NCI-H1694 treated with DMSO at 0.1 percent for 48 hours (cell line): ENCODE measurements at places on chromosomes 13 and 19.

- DNase-seq = no peak
Observed at GRCh38 chr19:10727685-10728201, 9.9 kb downstream of the DNM2 start.

- DNase-seq = peak; percentile 99
Observed at GRCh38 chr19:35740423-35741202, 1.6 kb downstream of the IGFLR1 start.

- no peak for DNase-seq
Observed at GRCh38 chr19:18307271-18307681, 15.6 kb downstream of the LSM4 start.

DNA sequence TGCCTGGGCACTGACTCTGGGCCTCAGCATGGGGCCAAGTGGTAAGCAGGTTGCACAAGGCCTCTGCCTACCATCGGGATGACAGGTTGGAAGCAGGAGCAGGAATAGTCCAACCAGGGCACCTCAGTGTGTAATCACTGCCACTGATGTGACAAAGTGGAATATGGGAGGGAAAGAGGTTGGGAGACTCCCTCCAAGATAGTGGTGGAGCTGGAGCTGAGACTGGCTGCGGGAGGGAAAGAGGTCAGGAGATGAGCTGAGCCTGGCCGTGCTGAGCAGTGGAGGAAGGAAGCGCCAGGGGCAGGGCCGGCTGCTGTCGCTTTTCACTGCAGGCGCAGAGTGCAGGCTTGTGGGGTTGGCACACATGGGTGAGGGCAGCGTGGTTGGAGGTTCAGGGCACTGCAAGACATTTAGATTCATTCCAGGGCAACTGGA lies 6.8 kb downstream of the UPF3A start:
- no peak for DNase-seq

DNA sequence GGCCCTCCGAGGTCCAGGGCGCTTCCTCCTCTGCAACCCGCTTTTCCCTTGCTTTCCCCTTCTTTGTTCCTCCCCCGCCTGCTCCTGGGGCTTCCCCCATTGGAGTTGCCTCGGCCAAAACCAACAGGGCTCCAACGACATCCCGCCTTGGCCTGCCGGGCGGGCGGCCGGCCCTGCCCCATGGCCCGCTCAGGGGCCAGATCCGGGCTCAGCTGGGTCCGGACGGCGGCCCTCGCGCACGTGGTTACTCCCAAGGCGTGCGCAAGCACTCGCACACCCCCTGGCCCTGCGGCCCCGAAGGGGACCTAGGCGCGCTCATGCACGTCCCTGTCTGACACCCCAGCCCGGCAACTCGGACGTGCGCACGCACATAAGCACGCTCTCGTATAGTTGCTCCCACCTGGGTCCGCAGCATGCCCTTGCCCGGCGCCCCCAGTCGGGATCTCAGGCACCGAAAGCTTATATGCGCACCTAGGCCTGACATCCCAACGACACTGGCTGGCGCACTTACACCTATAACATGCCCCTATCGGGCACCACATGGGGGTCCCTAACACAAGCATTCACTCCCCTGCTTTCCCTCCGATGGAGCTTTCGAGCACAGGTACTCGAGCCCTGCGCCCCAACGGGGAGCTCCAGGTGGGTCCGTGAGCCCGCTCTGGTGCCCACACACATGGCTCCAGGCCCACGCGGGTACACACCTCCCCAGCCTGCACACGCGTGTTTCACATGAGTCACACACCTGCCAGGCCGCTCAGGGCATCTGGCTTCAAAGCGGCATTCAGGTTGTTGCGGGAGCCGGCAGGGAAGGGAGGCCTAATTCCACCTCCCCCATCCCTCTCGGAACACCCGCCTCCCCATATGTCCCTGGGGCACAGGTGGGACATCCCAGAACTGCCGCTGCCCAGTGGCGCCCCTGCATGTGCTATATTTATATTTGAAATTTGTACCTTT lies 15.0 kb downstream of the NFIX start:
- DNase-seq = no peak

GRCh38 chr13:103164251-103164650 lies 98.0 kb upstream of the SLC10A2 start:
- DNase-seq = no peak

DNA sequence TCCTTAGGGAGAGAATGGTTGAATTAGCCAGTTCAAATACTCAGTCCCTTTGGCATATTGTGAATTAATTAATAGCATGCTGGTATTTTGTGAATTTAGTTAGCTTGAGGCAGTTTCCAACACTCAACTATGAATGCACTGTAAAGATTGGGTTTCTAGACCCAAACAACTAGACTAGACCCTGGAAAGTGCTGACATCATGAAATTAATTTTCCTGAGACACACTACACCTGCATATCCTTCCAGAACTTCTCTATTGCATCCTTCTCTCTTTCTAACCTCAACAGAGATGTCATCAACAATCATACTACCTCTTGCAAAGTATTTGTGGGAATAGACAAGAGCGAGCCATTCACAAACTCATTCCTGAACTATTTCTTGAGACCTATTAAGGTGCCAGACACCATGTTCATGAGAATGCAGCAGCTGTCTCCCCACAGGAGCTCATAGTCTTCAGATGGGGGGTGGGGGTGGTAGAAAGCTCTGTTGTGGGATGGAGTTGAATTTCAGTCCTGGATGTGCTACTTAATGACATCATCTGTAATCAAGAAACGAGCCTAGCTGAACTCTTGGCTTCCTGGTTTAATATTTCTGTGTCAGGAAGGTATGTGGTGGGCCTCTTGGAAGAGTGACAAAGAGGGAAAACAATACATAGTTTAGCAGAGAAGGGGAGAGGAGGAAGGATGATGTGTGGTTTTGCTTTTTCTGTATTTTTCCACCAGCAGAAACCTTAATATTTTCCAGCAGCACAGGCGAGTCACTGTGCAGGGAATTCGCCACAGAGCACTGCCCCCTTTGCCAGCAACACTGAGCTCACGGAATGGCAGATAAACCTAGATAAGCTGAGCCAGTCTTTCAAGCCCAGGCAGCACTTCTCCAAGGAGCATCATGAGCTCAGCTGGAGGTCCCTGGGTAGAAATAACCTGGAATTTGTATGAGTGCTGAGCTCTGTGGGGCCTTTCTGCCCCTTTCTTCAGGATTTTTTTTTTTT lies 53.1 kb upstream of the CYSLTR2 start:
- no peak for DNase-seq

DNA sequence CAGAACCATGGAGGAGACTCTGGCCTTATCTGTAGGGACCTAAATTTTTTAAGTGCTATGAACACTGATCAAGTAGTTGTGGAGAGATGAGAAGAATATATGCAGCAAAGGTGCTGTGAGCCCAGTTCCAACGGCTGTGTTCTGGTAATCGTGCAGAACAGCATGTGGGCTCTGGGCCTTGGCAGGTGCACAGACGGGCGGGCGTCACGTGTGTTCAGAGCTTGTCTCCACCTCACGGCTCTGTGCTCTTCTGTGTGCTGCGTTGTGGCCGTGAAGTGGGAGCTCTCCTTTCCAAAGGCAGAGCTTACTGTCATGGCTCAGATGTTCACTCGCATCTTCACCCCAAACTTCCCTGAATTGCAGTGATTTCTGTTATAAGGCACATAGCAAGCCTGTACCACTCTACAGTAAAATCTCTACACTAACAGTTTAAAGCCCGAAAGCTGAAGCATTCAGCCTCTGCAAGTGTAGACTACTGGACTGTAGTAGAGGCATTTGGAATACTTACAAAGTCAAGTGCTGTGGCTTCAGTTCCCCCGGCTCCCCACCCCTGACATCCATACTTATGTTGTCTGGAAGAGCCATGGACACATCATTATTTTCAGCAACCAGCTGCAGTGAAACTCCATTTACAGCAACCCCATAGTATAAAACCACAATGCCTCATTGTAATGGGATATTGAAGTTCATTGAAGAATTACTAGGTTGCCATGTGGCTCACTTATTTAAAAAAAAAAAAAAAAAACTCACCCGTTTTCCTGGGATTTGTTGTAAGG lies 27.5 kb upstream of the TEX29 start:
- no peak for DNase-seq

GRCh38 chr13:73103238-73103637 lies 44.4 kb downstream of the KLF5 start:
- no peak for DNase-seq

DNA sequence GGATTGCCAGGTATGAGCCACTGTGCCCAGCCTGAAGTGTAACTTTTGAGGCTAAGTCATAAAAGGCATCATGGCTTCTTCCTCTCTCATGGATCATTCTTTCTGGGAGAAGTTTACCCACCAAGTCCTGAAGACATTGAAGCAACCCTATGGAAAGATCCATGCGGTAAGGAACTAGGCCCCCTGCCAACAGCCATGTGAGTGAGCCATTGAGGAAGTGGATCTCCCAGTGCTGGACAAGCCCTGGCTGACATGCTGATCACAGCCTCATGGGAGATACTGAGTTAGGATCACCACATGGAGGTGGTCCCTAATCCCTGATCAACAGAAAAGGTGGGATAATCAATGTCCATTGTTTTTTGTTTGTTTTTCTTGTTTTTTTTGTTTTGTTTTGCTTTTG lies 3.3 kb upstream of the NUDT19 start:
- DNase-seq = no peak

DNA sequence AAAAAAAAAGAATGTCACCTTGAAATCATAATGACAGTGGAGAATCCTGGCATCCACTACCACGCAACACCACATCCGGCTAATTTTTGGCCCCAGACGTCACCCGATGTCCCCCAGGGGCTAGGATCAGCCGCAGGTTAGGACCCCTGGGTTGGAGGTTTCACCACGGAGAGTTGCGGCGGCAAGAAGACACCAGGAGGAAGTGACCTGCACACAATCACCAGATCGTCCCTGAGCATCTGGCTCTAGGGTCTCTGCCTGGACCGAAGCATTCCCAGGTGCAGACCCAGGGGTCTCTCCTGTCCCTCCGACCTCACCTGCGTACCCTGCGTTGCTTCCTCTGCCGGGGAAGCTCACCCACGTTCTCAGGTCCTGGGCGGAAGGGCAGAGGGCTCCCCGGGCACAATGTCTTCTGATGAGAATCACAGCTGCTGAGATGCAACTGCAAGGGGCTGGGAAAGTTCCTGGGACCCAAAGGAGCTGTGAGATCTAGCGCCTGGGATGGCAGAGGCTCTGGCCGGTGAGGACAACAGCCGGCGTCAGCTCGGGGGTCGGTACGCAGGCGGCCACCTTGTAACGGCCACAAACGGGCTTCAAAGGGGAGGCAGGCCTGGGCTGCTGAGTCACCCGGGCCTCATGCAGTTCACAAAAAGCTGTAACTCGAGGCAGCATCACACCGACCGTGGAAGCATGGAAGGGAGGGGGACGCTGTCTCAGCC lies 111.2 kb downstream of the GADD45B start:
- no peak for DNase-seq

DNA sequence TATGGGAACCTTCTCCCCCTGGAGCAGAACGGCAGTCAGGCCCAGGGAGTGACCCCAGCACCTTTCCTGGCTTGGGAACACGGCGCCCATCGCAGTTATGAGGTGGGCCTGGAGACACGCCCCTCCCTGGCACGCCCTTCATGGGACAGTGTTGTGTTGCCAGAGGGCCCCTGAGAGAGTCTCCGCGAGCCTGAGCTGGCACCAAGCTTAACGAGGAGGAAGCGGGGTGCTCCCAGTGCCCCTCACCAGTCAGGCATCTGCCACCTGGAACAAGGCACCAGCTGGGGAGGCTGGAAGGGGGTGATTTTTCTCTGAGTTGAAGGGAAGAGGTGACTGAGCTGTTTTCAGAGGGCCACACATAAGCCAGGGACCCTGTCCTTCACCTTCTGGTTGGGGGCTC lies 180.6 kb downstream of the KDM4B start:
- DNase-seq = no peak

DNA sequence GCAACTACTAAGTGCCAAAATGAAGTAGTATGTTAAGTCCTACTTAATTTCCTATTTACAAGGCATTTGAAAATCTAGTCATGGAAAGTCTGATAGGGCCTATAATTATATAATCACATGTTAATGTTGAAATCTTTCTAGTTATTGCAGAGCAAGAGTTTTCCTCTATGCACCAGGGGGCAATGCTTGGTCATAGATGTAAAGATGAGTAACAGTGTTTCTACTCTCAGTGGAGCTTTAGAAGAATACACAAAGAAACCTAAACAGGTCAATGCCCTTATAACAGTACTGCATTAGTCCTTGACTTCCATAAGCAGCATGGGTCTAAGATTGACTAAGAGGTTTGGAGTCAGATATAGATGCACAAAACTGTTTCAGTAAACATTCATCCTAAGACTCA lies 218.7 kb downstream of the KCTD12 start:
- peak; percentile 53 for DNase-seq

GRCh38 chr13:61138857-61139256 lies 276.8 kb downstream of the PCDH20 start:
- no peak for DNase-seq

DNA sequence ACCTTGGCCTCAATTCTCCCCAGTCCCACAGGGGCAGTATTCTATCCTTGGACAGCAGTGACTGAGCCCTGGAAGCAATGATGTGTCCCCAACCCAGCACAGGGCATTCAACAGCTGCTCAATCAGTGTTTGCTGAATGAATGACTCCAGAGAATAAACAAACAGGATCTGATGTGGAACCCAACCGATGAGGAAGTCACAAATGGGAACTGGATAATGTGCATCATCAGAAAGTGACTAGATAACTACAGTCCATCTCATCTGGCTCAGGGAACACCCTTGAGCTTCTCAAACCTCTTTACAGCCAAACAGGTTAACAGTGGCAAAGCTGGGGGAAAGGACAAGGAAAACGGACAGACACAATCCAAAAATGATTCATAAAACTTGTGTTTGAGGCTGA lies 8.2 kb downstream of the SLC25A30 start:
- no peak for DNase-seq

DNA sequence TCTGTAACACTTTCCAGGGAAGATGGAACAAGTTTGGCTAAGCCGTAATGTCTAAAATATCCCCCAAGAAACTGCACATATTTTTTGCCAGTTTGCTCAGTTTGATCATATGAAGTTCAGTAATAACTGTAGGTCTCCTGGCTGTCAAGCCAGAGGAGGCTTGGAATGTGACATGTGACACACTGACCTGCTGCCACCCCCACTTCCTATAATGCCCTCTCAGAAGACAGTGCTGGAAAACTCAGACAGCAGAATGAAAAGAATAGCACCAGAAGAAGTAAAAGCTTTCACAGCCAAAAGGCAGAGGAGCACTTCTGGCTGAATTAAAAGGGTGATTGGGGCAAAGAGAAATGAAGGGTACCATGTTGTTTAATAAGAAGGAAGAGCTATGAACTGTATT lies 67.4 kb upstream of the UBAC2 start:
- DNase-seq = no peak

GRCh38 chr13:92196591-92197256 lies 798.3 kb downstream of the GPC5 start:
- DNase-seq = peak; percentile 54
